ENCODE measurements at places on chromosomes 7 and 10.

DNA sequence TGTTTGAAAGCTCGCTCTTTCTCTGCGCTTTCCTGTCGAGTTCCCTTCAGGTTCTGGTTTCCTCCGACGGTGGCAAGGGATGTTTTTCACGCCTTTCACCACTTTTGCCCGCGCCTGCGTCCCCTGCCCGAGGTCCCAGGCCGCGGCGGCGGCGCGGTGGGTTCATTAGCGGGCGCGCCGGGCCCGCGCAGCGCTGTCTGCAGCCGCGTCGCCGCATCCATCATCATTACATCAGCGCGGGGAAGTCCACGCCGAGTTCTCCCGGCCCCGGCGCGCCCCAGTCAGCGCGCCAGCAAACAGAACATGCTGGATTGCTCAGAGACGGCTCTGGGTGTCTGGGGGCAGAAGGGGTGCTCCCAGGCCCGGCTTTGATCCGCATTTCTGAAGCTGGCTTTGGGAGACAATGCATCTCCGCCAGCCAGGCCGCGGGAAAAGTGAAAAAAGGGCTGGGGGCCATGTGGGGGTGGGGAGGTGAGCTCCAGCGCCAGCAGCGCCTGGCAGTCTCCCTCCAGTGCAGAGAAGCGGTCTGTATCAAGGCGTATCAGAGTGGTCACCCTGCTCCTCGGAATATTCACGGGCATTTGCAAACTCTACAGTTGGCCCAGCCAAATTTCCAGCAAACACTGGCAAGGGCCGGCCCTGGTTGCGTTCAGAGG lies 8.9 kb downstream of the GLI3 start:
- DNase-seq, result no peak

- DNase-seq, result no peak
These were observed 7.6 kb upstream of the UNC5B start for GRCh38 chr10:71204746-71205145.

DNA sequence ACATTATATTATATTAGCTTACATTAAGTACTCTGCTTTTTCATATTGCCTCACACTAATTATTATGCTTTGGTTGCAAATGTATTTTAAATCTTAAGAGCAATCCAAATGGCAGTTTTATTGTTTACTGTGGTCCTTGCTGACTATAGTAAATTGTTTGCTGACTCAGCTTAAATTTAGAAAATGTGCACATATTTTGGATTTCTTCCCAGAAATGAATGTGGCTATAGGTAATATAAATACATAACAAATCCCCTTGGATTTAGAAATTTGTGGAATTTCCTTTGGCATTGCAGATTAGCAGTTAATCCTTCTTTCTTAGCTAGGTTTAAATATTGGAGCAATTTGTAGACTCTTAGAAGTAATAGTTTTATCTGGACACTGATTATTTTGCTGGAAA lies 565.8 kb downstream of the NRG3 start:
- DNase-seq, result no peak

DNA sequence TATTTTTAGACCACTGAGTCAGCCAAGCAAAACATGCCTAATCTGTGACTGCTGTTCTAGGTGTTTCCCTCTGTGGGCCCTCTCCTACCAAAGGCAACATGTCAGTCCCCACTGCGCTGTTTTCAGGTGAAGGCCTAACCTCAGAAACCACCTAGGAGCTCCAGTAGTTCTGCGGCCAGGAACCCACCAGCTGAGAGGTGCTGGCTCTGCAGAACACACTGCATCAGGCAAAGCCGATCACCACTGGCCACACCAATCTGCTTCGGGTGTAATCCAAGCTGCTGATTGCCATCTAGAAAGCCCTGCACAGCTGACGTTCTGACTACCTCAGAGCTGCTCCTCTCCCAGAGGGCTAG lies 14.9 kb downstream of the CAMK2G start:
- DNase-seq, result no peak

GRCh38 chr10:22623633-22624253 lies 90.6 kb downstream of the PIP4K2A start:
- no peak for DNase-seq

- DNase-seq, result no peak
These were observed 3.4 kb downstream of the CRPPA start for GRCh38 chr7:16417906-16418305.
